ENCODE measurements at places on chromosomes 5 and 9. TPM values are rescaled to one million over a fixed set of nuclear protein-coding genes. Genes with fewer than 3 reads are reported as not detected.

Gene RAB14
- total RNA-seq, result 50.3 TPM

GRCh38 chr5:180135128-180135955, 63.8 kb upstream of the RNF130 start:
- no peaks in the 10 kb centered on the region for H3K27me3 ChIP-seq
- no peak for DNase-seq
- H3K4me3 ChIP-seq, result no peak overlapping the region
- H3K4me1 ChIP-seq, result no peaks in the 10 kb centered on the region

Gene FLT4
- total RNA-seq, result 3.0 TPM

DNA sequence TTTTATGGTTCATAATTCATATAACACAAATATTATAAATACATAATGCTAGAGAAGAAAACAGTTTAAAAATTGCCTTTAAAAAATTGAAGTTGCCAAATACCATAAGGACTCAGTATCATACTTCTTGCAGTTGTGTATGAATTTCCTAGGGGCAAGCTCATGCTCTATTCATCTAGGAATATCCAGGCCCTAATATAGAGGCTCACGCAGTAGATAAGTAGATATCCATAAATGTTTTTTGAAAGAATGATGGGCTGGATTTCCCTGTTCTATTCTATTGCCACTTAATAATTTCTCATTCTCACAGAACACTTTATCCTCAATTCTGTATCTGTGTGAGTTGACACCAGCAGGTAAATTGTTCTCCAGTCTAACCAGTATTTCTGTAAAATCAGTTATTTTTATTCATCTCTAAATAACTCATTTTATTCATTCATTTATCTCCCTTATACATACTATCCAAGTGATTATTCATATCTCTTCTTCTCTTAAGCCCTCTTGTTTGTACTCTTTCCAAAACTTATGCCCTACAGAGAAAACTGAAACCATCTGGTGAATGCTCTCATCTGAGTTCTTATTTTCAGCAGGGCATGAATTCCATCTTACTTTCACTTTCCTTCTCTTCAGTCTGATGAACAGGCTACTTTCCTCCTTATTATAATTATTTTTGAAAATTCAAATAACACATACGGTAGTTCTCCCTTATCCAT, 97.1 kb downstream of the SLC44A1 start:
- no peak for DNase-seq
- H3K4me3 ChIP-seq, result no peak overlapping the region

- DNase-seq, result no peak
- no peak overlapping the region for H3K4me3 ChIP-seq
- H3K27me3 ChIP-seq, result no peaks in the 10 kb centered on the region
- H3K27ac ChIP-seq, result no peak overlapping the region
- no peaks in the 10 kb centered on the region for H3K36me3 ChIP-seq
Measured at GRCh38 chr5:148645527-148645926, 8.8 kb downstream of the HTR4 start.

DNA sequence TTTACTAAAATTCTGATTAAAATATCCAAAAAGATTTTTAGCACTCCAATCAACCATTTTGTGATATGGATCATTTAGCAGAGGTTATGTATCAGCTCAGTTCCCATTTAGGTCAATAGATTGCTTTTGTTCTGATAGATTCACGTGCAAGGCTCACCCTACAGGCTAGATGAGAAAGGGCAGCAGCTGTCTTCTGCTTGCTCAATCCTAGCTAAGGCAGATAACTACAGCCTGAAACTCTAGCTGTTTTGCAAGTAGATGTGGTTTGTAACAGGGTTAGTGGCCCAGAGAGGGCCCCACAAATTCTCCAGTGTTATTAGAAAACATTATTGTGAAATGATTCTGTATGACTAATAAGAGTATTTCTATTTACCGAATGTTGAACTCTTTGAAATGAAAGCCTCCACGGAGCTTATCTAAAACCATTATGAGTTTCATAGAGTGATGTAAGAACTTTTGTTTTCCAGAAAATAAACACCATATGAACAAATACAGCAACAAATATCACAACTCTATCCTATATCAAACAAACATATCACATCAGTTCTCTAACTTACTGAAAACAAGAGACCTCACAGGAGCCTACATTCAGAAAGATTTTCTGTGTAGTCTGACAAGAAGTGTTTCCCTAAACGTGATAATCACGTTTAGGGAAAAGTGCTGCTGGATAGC, 841.9 kb upstream of the ACO1 start:
- no peak overlapping the region for H3K4me3 ChIP-seq
- H3K36me3 ChIP-seq, result no peaks in the 10 kb centered on the region
- no peaks in the 10 kb centered on the region for H3K4me1 ChIP-seq
- no peak overlapping the region for H3K27ac ChIP-seq

GRCh38 chr9:127595611-127596010, 16.5 kb upstream of the STXBP1 start:
- no peak overlapping the region for H3K4me3 ChIP-seq
- no peaks in the 10 kb centered on the region for H3K27me3 ChIP-seq
- H3K27ac ChIP-seq, result no peak overlapping the region
- no peaks in the 10 kb centered on the region for H3K4me1 ChIP-seq

- no peak overlapping the region for H3K4me3 ChIP-seq
- H3K27ac ChIP-seq, result no peak overlapping the region
- no peaks in the 10 kb centered on the region for H3K4me1 ChIP-seq
- no peaks in the 10 kb centered on the region for H3K27me3 ChIP-seq
- no peaks in the 10 kb centered on the region for H3K36me3 ChIP-seq
Measured at GRCh38 chr5:128436749-128437188, 101.3 kb downstream of the FBN2 start.

- no peak for DNase-seq
- H3K4me1 ChIP-seq, result peaks cover 4% of the 10 kb centered on the region
- no peaks in the 10 kb centered on the region for H3K27me3 ChIP-seq
- H3K36me3 ChIP-seq, result no peaks in the 10 kb centered on the region
- peak overlapping the region; percentile 69 for H3K4me3 ChIP-seq
- peak overlapping the region; percentile 95 for H3K27ac ChIP-seq
Measured at GRCh38 chr5:75716715-75717081, 539 bp downstream of the POC5 start.

GRCh38 chr5:130155345-130156011, 251.2 kb downstream of the CHSY3 start:
- no peaks in the 10 kb centered on the region for H3K27me3 ChIP-seq
- H3K4me3 ChIP-seq, result no peak overlapping the region
- DNase-seq, result no peak
- H3K4me1 ChIP-seq, result no peaks in the 10 kb centered on the region

DNA sequence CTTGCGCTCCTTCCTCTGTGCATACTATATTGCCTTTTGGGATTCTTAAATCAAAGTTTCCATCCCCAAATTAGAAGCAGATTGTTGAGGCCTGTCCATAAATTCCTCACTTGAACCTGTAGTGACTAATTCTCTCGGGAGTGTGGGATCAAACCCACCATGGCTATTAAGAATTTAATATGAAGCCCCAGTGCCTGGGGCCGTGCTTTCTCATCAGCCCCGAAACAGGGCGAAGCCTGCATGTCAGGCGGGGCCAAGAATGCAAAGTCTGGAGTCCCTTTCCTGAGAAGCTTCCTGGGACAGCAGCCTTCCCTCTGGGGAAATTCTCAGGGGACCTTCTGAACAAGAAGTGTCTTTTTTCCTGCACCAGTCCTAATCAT, 29.3 kb upstream of the FAT2 start:
- no peak overlapping the region for H3K4me3 ChIP-seq
- no peak overlapping the region for H3K27ac ChIP-seq
- H3K4me1 ChIP-seq, result no peaks in the 10 kb centered on the region
- peaks cover 4% of the 10 kb centered on the region for H3K27me3 ChIP-seq
- no peak for DNase-seq

Data from transverse colon (tissue), 4 donors.